ENCODE measurements at places on chromosomes 1 and 21.

DNA sequence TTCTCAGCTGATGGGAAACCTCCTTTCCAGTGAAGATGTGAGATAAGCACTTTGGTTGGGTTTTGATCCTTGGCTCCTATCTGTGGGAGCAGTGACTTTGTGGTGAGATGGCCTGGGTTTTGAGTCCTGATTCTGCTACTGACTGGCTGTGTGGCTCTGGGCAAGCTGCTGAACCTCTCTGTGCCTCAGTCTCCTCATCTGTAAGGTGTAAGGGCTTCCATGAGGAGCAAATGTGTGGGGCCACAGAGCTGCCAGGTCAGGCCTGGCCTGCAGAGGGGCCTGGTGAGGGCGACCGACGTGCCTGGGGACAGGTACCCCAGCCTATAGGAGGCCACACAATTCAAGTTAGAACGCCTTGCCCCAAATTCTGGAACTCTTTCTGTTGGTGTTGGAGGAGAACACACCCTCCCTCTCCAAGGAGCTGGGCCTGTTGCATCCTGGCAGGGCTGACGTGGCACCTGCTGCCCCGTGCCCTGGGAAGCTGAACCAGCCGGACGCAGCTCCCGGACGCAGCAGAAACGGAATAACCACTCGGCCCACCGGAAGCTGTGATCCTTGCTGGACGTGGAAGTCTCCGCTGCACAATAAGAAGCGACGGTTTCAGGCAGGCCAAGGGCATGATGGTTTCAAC lies 62.7 kb downstream of the AGPAT3 start:
- no peak for DNase-seq

DNA sequence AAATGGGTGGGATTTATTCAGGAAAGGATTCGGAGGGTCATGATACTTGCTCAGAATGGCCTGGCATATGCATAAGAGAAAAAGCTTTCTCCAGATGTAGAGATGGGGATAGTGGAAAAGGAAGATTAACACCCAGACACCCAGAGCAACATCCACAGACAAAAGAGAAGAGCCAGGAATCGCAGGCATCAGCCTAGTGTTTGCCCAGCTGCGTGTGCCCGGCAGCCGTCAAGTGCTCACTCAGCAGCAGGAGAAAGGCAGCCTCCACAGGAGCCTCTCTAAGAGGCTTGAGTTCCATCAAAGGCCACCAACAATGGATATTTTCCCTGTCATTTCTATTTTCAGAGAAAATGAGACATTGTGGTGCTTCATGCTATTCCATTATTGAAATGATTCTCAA lies 54.7 kb downstream of the NTPCR start:
- DNase-seq = no peak

DNA sequence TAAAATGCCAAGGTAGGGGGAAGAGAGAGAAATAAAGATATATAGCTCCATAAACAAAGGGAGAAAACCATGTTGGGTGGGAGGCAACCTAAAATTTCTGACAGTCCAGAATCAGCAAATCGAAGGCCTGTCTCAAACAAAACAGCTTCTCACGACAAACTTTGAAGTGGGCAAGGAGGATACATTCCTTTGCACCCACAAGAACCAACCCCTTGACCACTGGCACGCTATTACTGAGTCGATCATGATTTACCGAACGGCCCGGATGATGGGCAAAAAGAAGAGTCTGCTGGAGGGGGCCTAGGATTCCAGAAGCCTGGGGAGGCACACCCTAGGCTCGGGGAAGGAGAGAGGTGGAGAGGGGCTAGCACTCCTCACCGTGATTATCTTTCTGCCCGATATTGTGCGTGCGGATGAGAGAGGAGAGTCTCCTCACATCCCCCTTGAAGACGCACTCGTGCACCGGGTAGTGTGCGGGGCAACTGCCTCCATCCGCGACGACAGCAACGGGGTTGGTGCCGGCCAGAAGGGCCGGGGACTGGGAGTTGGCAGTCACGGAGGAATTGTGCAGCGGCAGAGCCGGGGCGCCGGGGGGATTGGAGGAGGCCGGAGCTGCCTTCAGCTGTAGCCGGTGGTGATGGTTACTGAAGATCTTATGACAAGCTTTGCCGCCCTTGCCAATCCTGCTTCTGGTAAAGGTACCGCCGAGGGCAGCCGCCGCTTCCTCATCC lies 756 bp downstream of the ANKRD13C start:
- DNase-seq = no peak

DNA sequence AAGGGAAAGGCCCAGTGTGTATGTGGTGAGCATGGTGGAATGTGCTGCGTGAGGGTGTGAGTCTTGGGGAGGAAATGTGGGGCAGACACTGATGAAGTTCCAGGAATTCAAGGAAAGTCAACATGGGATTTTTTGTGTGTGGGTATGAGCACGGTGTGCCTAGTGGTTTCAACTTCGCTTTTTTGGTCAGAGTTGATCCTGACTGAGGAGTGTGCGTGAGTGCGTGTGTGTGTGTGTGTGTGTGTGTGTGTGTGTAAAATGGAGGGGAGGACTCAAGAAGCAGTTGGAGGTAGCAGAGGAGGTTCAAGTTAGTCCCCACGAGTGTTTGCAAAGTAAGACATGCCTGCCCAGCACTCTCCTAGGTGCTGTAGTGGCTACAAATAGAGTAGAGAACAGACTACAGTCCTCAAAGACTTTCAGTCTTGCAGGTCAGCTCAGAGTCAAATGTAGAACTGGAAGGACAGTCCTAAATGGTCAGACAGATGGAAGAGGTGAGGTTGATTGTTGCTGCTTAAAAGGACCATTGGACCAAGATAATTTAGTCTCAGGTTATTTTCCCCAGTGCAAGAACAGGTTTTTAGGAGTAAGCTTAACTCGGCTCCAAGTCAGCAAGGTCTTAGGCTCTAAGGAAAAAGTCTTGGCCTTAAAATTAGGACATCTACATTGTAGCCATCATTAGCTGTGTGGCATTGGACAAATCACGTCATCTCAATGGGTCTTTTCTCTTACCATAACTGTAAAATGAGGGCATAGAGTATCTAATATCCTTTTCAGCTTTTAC lies 25.0 kb downstream of the SLAMF1 start:
- DNase-seq = no peak

DNA sequence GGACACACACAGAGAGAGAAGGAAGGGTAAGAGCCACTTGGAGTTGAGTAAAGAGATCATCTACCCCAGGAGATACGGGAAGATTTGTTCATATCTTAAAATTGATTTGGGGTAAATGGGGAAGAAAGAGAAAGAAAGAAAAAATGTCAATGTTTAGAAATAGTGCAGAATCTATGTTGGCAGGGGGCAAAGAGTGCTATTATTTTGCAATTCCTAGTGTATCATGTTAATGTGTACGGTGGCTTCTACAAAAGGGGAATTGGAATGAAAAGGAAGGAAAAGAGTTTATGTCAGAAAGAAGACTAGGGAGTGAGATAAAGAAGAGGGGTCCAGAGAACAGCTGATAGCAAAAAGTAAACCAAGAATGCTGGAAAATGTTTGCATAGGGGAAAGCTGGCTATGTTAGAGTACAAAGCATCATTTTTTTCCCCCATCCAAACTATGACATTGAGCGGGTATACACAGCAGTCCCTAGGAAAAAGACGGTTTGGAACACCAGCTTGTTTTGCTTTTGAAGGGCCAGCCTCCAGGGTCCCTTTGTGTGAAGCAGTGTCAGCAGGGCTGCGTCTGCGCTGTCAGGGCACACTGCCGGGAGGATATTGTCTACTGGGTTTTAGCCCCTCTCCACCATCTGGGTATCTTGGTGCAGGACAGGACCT lies 10.8 kb downstream of the LRRC8D start:
- peak; percentile 58 for DNase-seq

DNA sequence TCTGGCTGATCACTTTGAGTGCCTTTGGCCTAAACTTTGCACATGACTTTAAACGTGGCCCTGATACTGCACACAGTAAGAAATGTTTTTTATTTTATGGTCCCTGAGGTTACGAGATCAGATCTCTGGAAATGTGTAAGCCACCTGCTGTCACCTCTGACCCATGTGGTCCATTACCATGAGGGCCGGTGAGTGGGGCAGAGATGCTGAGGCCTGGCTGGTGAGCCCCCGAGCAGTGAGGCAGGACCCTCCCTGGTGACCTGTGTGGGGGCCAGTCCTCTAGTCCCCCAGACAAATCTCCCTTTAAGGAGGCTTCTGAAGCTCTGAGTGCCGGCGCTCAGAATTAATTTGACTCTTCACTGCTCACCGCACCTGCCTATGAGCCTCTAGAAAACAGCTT lies 12.4 kb downstream of the TFF3 start:
- no peak for DNase-seq

DNA sequence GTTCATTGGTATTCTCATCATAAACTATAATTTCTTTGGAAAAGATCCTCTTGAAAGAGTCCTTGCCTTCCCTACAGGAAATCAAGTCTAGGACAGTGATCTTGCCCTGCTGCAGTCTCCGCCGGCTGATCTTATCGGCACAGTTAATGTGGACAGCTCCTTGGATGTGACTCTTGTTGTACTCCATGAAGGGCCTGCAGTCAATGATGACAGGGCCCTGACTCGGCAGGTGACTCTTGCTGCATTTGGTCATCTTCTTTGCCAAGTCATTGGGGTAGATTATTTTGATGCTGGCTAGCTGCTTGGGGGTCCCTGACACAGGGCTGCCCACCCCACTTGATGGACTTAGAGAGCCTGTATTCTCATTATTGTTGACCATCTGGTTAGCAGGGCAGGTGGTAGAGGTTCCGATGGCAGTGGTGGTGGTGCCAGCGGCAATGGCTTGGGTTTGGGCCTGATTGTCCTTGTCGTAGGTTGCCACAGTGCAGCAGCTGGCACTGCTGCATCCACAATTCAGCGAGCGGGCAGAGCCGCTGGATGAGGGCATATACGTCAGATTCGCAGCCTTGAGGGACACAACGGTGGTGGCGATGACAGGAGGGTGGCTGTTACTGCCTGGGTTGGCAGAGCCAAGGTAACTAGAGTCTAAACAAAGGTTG lies 2.7 kb downstream of the DUSP10 start:
- DNase-seq = no peak

- DNase-seq = no peak
These were observed 153.3 kb upstream of the BEND5 start for GRCh38 chr1:48930011-48930410.

- DNase-seq = no peak
These were observed 5.0 kb upstream of the PTPN7 start for GRCh38 chr1:202165267-202165941.

DNA sequence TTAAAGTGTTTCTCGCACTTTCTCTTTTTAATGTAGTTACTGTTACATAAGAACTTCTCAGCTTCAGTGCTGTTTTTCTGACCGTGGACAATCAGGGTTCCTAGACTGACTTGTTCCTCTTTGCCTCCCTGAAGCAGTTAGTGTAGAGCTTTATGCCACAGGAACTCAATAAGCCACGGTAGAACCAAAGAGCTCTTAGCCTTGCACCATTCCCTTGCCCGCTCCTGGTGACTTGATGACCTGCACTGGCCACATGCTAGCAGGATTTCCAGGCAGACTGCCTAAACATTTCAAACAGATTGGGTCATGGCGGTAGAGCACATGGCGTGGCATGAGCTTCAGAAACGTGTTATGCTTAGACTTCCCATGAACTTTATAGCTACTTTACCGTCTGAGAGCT lies 18.8 kb upstream of the FASLG start:
- no peak for DNase-seq

DNA sequence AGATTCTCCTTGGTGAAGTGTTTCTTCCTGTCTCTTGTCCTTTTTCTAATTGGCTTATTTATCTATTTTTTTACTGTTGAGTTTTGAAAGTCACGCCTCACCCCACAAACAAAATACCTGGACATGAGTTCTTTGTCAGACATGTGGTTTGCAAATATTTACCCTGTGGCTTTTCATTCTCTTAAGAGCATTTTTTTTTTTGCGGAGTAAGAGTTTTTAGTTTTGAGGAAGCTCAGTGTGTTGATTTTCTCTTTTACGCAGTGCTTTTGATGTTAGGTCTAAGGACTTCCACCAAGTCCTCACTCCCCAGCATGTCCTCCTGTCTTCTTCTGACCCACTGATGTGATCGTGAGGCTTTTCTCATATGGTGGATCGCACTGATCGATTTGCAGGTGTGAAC lies 7.6 kb downstream of the DFFB start:
- no peak for DNase-seq

Measured in ecto neural progenitor cell (in vitro differentiated cells).